NCI-H2227 treated with DMSO at 0.1 percent for 48 hours (cell line): ENCODE measurements at places on chromosomes 12 and 14.
A peak's percentile ranks its signal among the peaks of the same experiment; 100 is the strongest.

GRCh38 chr14:55721353-55721752 lies 141.3 kb downstream of the KTN1 start:
- no peak for DNase-seq

- no peak for DNase-seq
Measured at GRCh38 chr12:46686267-46686942, 139.4 kb downstream of the SLC38A4 start.

DNA sequence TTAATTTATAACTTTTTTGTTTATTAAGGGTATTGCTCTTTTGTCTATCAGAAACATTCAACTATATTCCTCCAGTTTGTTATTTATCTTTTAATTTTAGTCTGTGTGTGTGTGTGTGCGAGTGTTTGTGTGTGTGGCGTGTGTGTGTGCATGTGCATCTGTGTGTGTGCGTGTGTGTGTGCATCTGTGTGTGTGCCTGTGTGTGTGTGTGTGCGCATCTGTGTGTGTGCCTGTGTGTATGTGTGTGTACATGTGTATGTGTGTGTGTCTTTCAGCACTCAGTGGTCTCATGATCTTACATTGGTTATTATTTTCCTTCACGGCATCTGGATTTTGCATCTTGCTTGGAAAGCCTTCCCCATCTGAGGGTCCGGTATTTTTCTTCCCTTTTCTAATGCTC lies 281.1 kb upstream of the RTL1 start:
- no peak for DNase-seq

- no peak for DNase-seq
Measured at GRCh38 chr12:73266206-73266605, 994.0 kb downstream of the TRHDE start.

DNA sequence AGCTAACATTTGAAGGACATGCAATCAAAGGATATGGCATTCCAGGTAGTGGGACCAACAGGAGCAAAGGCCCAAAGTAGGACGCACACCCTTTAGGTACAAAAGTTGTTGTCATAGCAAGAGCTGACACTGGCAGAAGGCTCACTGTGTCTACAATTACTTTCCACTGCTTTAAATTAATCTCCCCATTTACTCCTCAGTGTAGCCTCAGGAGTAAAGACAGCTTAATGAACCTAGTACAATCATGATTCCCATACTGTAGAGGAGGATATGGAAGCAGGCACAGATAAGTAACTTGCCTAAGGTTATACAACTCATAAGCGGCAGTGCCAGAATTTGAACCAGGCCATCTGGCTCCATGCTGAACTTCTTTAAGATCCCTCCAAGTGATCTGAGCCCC lies 212.9 kb upstream of the SFSWAP start:
- no peak for DNase-seq

GRCh38 chr12:51884676-51885229 lies 3.1 kb upstream of the ANKRD33 start:
- DNase-seq: no peak

DNA sequence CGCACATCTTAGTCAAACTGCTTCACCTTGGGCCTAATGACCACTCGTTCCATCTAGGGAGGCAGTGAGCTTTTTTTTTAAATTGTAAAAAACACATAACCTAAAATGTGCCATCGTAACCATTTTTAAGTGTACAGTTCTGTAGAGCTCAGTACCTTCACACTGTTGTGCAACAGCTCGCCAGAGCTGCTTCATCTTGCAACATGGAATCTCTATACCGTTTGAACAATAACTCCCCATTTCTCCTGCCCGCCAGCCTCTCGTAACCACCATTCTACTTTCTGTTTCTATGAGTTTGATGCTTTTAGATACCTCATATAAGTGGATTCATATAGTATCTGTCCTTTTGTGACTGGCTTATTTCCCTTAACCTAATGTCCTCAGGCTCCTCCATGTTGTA lies 196.2 kb downstream of the CHST11 start:
- no peak for DNase-seq

GRCh38 chr14:63214417-63215196 lies 10.4 kb downstream of the RHOJ start:
- DNase-seq: peak; percentile 9

DNA sequence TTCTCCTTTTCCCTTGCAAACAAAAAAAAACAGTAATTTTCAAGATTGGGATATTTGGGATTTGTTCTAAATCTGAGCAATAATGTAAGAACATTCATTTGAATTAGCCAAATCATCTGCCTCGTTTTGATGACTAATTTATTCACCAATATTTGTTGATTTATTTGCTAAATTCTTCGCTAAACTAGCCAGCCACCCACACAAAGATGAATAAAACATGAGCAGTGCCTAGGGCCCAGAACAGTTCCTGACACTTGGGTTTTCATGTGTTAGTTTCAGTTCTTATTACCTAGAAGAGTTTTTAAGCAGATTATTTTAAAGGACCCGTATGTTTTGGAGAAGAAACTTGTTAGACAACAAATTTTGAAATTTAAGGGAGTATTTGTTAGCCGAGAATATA lies 1.4 kb downstream of the ETNK1 start:
- no peak for DNase-seq

- peak; percentile 40 for DNase-seq
Measured at GRCh38 chr12:106956048-106956578, 406 bp downstream of the TMEM263 start.

DNA sequence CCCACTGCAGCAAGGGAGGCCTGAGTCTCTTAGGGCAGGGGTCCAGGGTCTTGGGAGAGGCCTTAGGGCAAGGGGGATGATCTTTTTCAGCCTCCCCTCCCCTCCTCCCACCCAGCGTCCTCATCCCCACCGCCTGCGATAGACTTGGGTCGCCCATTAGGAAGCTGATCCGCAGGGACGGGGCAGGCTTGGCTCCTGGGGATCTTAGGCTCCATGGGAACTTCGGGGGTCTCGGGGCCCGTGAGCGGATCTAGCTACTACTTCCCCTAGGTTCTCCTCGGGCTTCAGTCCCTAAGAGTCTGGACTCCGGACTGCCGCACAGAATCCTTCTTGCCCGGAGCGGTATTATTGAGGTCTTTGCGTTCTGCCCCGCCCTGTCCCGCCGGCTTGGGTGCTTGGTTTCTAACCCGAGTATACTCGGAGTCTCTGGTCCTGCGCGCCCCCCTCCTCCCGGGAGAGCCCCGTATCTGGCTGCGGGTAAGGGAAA lies 2.2 kb upstream of the PTHLH start:
- DNase-seq: no peak
